ENCODE measurements at places on chromosomes 7 and 10. TPM values are rescaled to one million over a fixed set of nuclear protein-coding genes. Genes with fewer than 3 reads are reported as not detected.

PRKG1 gene
- total RNA-seq = 27.1 TPM

ENTPD1 gene
- 23.5 TPM for total RNA-seq

RSPH10B gene
- total RNA-seq = 4.3 TPM

PLAC9 gene
- 30.8 TPM for total RNA-seq

IFIT5 gene
- total RNA-seq = 22.1 TPM

HTR5A gene
- total RNA-seq = not detected

DNA sequence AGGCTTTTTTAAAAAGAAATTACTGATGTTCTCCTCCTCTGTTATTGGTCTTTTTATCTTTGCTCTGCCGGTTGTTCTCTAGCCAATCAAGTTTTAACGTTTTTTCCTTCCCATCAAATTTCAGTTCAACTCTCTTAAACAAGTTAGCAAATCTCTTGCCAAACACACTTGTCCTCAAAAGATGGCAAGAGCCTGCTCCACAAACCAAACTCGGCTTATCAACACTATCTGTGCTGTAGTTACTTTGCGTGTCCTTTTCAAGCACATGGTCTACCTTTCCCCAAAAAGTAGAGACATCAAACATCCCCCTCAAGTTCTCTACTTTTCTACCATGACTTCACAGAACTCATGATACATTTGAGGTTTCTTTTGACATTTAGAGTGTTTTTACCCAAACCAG lies 71.3 kb downstream of the OSBPL3 start:
- no peak for DNase-seq

DNA sequence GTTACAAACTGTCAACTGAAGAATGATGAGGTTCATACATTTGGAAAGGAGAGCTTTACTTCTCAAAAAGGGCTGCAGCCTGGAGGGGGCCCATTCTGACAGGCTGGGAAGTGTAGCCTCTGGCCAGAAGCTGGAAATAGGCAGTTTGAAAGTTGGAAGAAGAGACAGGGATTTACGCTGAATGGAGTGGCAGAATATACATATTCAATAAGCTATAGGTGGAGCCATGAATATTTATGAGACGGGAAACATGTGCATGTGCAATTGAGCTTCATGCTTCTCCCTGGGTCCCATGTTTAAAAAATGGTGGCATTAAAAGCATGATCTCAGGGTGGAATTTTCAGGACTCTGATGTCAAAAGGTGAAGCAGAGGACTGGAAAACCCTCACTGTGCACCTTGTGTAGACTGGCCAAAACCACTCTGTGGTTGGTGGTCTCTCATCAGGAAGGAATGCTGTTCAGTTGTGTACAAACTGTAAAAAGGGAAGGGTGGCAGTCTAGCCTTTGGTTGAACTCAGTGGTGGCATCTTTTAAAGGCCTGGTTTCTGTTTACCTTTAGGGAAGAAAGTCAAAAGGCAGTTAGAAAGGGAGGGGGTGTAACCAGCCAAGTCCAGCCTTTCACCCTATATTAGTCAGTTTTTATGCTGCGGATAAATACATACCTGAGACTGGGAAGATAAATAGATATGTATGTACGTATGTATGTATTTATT lies 7.2 kb upstream of the ACTR3B start:
- DNase-seq = no peak

GRCh38 chr7:12351843-12352242 lies 51.8 kb downstream of the VWDE start:
- no peak for DNase-seq

- no peak for DNase-seq
Observed at GRCh38 chr10:108545921-108546320, 1377.4 kb downstream of the XPNPEP1 start.

DNA sequence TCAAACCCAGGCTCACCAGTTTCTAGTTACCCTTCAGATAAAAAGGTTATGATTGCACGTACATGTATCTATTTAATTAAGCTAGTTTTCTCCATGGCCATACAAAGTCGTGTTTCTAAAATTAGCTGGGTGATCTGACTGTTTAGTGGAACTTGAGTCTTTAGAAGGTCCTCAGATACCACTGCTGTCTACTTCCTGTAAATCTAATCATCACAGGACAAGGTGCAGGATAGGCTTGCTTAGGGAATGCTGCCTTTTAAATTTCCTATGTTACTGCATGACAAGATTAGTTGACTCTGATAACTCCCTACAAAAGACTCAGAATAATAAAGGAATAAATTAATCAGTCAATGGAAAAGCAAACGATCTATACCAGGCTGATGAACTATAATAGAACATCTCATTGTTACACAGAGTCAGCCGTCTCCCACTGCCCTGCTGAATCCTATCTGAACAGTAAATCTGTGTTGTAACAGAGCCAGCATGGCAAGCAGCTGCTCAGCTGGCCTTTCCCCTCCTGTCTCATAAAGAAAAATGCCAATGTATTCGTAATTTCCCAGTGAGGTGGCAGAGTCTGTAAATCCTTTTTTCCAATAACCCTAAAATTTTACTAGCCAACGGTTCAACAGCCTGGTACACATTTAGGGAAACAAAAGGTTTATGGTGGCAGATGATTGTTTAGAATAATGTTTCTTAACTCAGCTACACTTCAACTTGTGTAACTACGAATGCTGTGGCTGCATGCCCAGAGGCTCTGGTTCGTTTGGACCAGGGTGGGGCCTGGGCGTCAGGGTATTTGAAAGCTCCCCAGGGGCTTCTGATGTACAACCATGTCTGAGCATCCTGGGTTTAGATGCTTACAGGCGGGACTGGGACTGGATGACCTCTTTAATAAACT lies 318.0 kb downstream of the PAXIP1 start:
- no peak for DNase-seq

GRCh38 chr7:155293721-155294510 lies 3.8 kb upstream of the INSIG1 start:
- DNase-seq = no peak

GRCh38 chr10:84340187-84340586 lies 11.8 kb downstream of the CCSER2 start:
- DNase-seq = no peak

DNA sequence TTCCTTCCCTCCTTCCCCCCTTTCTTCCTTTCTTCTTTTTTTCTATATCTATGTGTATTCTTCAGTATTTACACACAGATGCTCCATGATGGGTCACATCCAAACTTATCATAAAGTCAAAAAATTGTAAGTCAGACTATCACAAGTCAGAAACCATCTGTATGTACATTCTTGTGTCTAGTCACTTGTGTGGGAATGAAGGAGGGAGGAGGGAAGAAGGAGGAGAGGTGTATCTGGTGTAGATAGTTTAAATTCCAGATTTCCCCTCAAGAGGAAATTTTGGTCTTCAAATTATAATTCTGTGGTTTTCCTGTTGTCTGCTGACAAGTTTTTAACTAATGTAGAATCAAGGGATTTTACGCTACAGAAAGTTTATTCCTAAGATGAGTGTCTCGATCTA lies 287.2 kb downstream of the ETV1 start:
- no peak for DNase-seq

DNA sequence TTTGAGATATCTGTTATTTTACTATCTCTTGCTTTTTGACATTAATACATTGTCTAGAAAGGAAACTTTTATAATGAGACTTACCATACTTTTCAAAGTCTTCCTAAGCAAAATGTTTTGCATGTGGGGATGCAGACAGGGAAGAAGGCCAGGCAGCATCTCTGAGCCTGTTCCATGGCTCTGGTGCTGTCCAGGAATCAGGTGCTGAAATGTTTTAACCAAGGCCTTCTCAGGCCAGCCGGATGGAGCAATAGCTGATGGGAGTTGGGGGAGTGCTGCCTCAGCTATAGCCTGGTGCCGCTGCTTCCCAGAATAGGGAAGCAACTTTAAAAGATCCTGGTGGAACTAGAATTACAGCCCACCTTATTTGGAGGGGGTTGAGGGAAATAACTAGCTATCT lies 38.5 kb downstream of the CRTAC1 start:
- DNase-seq = no peak
